ENCODE measurements at places on chromosomes 16 and 17. TPM values are rescaled to one million over a fixed set of nuclear protein-coding genes. Genes with fewer than 3 reads are reported as not detected.

ZFP1 gene
- total RNA-seq, result 12.5 TPM

PRSS36 gene
- total RNA-seq, result 0.52 TPM

HOXB1 gene
- total RNA-seq, result not detected

KRTAP2-1 gene
- not detected for total RNA-seq

ATP2A3 gene
- 3.7 TPM for total RNA-seq

CA4 gene
- total RNA-seq, result 4.2 TPM

CCL7 gene
- not detected for total RNA-seq

C17orf78 gene
- total RNA-seq, result not detected

ZDHHC1 gene
- 11.5 TPM for total RNA-seq

CA5A gene
- not detected for total RNA-seq

SLC47A1 gene
- 0.52 TPM for total RNA-seq

TNK1 gene
- total RNA-seq, result not detected

CACNG5 gene
- total RNA-seq, result 0.52 TPM

RPL38 gene
- total RNA-seq, result 4,876 TPM

PDE6G gene
- total RNA-seq, result 1.0 TPM

KRTAP9-2 gene
- total RNA-seq, result not detected

REXO5 gene
- total RNA-seq, result 5.2 TPM

TOX3 gene
- total RNA-seq, result 0.52 TPM

KRTAP2-2 gene
- not detected for total RNA-seq

RAB11FIP4 gene
- 1.0 TPM for total RNA-seq

CX3CL1 gene
- total RNA-seq, result 0.52 TPM

B9D1 gene
- 3.1 TPM for total RNA-seq

ALOX12 gene
- total RNA-seq, result not detected

SDR42E2 gene
- not detected for total RNA-seq

CSF3 gene
- total RNA-seq, result 0.52 TPM

POLR3K gene
- total RNA-seq, result 4.2 TPM

LLGL2 gene
- 4.7 TPM for total RNA-seq

ZNF205 gene
- 7.3 TPM for total RNA-seq

FBXL16 gene
- not detected for total RNA-seq

NMT1 gene
- total RNA-seq, result 35.5 TPM

PPY gene
- not detected for total RNA-seq

HSD11B2 gene
- 2.6 TPM for total RNA-seq
